ENCODE measurements at places on chromosomes 1 and 21.
A peak's percentile ranks its signal among the peaks of the same experiment; 100 is the strongest.

GRCh38 chr21:46620846-46621245 is 14.6 kb upstream of the PRMT2 start:
- no peak for DNase-seq

DNA sequence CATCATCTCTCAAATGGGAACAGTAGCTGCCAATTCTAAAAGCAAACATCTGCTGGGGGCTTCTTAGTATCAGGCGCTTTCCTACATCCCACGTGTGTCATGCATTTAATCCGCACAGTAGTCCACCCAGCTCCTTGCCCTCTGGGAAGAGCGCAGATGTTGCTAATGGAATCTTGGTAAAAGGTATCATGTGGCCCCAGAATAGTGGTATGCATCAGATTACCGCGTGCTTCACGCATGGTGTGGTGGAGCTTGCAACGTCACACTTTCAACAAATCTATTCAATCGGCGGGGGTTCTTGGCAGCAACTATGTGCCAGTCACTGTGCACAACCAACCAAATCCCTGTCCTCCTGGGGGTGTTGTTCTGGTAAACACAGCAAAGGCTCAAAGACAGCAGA is 141.0 kb downstream of the HIVEP3 start:
- no peak for DNase-seq

DNA sequence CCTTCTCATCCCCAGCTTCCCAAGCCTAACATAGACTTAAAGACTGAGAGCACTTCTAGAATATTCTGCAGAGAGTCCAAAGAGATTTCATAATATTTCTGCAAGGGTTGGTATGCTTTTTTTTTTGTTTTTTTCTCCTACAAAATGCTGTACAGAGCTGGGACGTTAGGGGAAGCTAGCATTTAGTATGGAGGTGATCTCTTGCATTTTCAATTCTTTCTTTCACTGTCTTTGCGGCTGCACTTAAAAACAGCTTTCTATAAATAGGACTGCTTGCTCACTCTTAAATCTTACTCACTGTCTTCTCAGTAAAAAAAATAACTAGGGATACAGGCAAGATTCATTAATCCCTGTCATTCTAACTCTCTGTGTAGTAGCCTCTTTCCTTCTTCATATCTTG is 7.4 kb downstream of the DSCAM start:
- DNase-seq, result no peak

DNA sequence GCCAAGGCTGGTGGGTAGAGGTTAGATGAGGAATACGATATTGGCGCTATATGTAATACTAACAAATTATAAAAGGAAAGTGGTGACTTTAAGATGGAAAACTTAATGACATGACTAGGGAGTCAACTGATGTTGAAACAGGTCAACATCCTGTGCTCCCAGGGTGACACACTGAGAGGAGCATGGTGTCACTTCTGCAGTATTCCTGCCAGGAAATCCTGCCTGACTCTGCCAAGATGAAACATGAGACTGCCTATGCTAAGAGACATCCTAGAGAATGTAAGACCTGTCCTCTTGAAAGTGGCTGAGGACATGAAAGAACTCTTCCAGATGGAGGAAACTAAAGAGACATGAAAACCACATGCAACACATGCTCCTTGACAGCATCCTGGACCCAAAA is 65.0 kb upstream of the KCND3 start:
- DNase-seq, result no peak

- no peak for DNase-seq
Observed at GRCh38 chr1:169141356-169141755, 34.9 kb downstream of the ATP1B1 start.

DNA sequence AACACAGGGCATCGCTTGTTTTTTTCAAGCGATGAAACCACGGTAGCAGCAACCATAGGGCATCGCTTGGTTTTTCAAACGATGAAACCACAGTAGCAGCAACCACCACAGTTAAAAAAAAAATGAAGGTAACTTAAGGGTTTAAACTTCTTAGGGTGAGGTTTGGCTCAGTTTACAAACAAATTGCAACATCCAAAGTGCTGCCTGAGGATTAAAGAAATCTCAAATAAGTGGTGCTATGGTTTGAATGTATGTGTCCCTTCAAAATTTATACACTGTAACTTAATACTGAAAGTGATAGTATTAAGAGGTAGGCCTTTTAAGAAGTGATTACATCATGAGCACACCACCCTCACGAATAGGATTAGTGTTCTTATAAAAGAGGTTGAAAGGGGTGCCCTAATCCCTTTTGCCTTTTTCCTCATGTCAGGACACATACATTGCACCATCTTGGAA is 6.4 kb upstream of the GBP5 start:
- DNase-seq, result peak; percentile 62

- no peak for DNase-seq
Observed at GRCh38 chr1:212237651-212238050, 47.6 kb upstream of the PPP2R5A start.

GRCh38 chr1:188170935-188171334 is 1342.2 kb downstream of the PLA2G4A start:
- DNase-seq, result no peak

- DNase-seq, result no peak
Observed at GRCh38 chr1:56060906-56061305, 518.5 kb downstream of the PLPP3 start.

- no peak for DNase-seq
Observed at GRCh38 chr1:216332462-216332861, 90.8 kb downstream of the USH2A start.

DNA sequence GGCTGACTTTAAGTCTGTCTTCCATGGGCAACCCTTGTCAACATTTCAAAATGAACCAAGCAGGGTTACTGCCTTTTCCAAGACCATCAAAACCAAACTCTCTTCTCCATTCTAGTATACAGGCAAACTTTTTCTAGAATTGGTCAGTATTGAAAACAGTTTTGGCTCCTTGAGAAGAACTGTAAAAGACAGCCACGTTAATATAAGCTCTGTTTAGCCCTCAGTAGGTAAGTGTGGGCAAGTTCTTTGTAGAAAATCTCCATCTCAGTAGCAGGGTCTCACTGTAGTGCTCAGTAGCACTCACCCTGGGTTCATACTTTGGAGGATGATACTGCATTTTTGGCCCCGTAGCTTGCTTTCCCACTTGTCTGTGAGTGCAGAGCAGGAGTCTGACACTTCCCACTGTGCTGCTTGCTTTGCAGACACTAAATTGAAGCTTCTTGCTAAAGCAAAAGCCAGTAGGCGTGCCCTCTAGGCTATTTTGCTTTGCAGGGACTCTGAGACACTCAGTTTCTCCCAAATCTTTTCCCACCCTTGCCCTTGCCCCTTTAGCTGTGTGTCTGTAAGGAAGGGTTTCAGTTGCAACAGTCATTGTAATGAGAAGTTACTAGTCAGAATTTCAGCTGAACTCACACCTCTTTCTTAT is 34.3 kb upstream of the CACYBP start:
- no peak for DNase-seq

- no peak for DNase-seq
Observed at GRCh38 chr21:20882462-20883407, 115.5 kb upstream of the NCAM2 start.

GRCh38 chr1:21289127-21289526 is 1.1 kb downstream of the ECE1 start:
- no peak for DNase-seq

- DNase-seq, result no peak
Observed at GRCh38 chr1:14769486-14770274, 171.2 kb downstream of the KAZN start.

- DNase-seq, result no peak
Observed at GRCh38 chr1:3714284-3714741, 37.9 kb upstream of the CCDC27 start.

GRCh38 chr1:58689167-58689566 is 10.7 kb downstream of the MYSM1 start:
- no peak for DNase-seq

- DNase-seq, result no peak
Observed at GRCh38 chr21:16408280-16408679, 678.5 kb downstream of the USP25 start.

DNA sequence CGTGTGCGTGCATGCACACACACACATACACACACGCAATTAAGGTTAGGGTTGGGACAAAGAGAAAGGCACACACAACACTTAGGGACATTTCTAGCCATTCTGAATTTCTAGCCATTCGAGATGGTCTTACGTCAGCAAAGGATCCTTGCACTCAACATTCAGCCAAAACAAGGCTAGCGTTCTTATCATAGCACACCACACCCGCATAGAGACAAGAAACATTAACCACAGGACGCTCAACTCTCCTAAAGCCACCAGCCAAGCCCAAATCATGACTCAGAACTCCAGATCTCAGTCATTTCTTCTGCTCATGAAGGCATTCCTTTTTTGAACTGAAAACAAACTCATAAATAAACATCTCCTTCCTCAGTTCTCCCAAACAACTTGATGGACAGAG is 106.8 kb downstream of the LMO4 start:
- DNase-seq, result no peak

DNA sequence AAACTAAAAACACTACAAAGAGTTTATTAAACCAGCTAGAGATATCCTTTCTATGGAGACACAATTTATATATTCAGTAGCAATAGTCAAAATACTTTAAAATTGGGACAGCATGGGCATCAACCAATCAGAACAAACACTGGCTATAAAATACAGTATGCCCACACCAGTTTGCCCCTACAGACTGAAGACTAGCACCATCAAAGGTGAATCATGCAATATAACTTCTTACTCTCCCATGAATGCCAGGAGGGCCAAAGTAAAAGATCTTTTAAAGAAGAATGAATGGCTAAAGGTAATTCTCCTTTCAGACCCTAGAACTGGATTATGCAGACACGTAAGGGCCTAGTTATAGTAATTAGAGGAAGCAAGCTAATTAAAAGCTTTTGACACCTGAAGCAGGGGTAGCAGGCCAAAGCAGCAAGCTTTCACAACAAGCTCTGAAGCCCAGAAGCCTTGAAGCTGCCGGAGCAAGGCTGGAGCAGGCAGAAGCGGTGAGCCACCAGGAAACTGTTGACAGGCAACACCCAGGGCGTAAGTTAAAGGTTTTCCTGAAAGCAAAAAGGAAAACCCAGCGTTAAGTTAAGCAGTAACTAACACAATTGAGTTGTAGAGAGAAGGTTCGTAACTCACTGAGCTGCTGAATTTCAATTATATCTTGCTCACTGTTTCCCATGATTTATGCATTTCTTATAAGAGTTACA is 99.3 kb downstream of the CDC42BPA start:
- no peak for DNase-seq

DNA sequence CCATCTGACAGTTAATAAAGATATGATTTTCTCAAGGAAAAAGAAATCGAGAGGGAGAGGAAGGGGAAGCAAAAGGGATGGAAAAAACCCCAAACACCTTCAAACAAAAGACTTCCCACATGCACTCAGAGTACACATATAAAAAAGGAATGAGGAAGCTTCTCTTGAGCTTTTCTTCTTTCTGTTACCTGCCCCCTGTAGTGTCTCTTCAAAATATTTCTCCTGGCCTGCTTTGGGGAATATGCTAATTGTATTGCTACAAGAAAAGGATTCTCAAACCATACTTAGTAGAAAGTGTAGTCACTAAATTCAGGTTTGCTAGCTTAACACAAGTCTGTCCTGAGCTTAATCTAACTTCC is 58.7 kb downstream of the KIF14 start:
- DNase-seq, result no peak

GRCh38 chr1:69688193-69688592 is 120.5 kb downstream of the LRRC7 start:
- no peak for DNase-seq

GRCh38 chr1:43274804-43275180 is 5.0 kb downstream of the TMEM125 start:
- DNase-seq, result no peak

GRCh38 chr21:28627691-28628090 is 365.0 kb downstream of the LTN1 start:
- no peak for DNase-seq

DNA sequence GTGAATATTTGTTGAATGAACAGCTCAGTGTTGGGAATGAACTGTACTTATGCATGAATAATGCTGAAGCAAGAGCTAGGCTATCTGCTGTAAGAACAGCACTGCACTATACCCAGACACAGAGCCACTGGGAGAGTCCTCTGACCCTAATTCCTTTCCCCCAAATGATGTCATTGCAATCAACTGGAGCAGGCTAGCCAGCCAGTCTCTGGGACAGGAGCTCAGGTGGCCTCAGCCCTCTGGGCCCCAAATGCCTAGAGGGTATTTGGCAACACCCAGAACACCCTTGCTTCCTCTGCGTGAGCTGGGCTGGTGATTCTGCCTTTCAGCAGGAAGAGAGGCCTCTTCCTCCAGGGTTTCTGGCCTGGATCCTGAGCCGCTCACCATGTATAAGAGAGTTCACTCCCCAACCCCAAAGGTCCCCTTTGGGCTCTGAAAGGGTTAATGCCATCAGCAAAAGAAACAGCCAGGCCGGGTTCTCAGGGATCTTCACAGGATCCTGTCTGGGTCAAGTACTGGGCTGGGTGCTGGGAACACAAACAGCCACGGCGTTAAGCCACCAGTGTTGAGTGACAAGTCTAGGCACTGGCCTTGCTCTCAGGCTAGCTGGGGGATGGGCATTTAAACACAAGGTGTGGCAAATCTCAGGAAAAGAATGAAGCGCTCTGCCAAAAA is 3.7 kb upstream of the PADI4 start:
- no peak for DNase-seq

DNA sequence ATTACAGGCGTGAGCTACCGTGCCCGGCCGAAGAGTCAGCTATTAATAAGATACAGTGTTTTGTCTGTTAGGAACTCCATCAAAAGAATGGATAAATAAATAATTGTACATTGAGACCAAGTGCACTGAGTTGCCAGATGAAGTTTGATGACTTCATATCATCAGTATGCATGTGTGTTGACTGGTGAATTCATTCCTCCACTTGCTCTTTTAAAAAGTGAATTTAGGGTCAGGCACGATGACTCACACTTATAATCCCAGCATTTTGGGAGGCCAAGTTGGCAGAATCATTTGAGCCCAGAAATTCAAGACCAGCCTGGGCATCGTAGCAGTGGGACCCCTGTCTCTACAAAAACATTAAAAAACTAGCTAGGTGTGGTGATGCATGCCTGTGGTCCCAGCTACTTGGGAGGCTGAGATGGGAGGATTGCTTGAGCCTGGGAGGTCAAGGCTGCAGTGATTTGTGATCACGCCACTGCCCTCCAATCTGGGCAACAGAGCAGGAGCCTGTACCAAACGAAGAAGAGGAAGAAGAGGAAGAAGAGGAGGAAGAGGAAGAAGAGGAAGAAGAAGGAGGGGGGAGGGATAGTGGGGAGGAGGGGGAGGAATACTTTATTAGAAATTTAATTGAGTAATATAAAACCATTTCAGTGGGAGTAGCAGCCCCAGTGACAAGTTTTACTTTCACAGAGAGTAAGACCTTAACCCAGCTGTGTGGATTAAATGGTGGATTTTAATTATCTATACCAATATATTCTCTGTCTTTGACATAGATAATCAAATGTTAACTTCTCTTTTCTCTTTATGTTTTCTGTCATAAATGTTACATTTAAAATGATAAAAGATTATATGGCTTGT is 74.9 kb downstream of the CCDC18 start:
- no peak for DNase-seq

GRCh38 chr1:207956986-207957385 is 46.1 kb upstream of the CD34 start:
- no peak for DNase-seq

GRCh38 chr1:101379950-101380349 is 143.1 kb downstream of the S1PR1 start:
- DNase-seq, result no peak

Measured in central memory CD4-positive, alpha-beta T cell (primary cell).